ENCODE measurements at places on chromosomes 2 and 18.
A peak's percentile ranks its signal among the peaks of the same experiment; 100 is the strongest.

DNA sequence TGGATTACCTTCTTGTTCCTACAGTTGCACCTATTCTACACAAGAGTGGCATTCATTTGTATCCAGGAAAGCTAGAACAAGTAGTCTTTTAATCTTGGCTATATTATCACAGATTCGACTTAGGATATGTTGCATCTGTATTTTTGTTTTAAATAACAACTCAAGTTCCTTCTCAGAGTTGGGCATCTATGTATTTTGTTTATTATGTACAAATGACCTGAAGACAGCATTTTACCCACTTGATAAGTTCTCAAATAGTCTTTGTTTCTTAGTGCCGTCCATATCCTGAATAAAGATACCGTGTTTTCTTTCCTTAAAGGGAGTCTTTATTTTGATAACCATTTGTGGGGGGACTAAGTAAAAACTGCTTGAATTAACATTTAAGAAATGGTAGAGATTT lies 2.9 kb downstream of the ITPRID2 start:
- DNase-seq: no peak

- DNase-seq: no peak
These were observed 65.5 kb downstream of the ACAA2 start for GRCh38 chr18:49747876-49748275.

- no peak for DNase-seq
These were observed 16.5 kb downstream of the SPATA3 start for GRCh38 chr2:231012463-231012862.

- no peak for DNase-seq
These were observed 99.4 kb downstream of the TWIST2 start for GRCh38 chr2:238947243-238947760.

GRCh38 chr2:216758256-216759155 lies 63.2 kb upstream of the IGFBP5 start:
- DNase-seq: no peak

DNA sequence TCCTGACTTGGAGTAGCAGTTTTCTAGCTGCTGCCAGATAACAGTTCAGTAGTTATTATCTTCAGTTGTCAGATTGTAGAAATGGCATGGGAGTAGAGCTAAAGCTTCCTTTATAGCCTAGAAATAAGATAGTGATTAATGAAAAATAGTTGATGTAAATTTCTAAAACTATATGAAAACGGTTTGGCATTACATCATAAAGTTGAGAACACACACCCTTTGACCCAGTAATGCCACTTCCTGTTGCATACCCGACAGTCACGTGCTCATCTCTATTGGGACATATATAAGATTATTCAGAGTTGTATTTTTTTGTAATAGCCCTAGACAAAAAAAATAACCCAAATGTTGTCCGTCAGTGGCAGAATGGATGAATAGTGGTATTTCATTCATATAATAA lies 39.4 kb upstream of the ASB1 start:
- no peak for DNase-seq

- DNase-seq: no peak
These were observed 120.8 kb upstream of the ODC1 start for GRCh38 chr2:10568736-10569432.

- peak; percentile 61 for DNase-seq
These were observed 24.1 kb downstream of the PSMG2 start for GRCh38 chr18:12726774-12727550.
